ENCODE measurements at places on chromosomes 1 and 21. TPM values are rescaled to one million over a fixed set of nuclear protein-coding genes. Genes with fewer than 3 reads are reported as not detected.

Gene GRIK3
- total RNA-seq: 0.62 TPM

- no peak for DNase-seq
Observed at GRCh38 chr21:29674343-29674742, 265.5 kb downstream of the GRIK1 start.

DNA sequence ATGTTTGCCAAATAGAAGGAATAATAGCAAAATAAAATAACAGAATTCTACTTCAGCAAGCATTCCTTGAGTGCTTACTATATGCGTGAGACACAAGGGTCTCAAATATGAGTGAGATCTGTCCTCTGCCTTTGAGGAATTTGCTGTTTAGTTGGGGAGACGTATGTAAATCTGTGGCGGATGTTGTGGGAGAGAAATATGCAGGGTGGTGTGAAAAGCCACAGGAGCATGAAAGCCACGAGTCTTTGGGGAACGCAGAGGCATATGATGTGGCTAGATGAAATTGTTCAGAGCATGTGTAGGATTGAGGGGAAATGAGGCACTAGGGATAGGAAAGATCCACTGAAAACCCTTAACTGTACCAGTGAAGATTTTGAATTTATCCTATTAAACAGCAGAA is 244.4 kb downstream of the PBX1 start:
- no peak for DNase-seq

GRCh38 chr1:222077206-222077605 is 335.3 kb upstream of the DUSP10 start:
- no peak for DNase-seq

DNA sequence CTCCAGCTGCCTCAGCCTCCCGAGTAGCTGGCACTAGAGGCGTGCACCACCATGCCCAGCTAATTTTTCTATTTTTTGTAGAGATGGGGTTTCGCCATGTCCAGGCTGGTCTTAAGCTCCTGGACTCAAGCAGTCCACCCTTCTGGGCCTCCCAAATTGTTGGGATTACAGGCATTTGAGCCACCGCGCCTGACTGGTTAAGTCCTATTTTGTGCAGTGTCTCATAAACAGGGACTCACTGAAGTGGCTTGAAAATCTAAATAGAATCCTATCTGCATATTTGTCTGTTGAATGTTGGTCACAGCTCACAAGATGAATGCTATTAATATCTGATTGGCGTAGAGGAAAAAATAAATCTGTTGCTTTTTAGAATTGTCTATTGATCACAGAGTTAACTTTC is 5.9 kb upstream of the CHAF1B start:
- no peak for DNase-seq

- DNase-seq: no peak
Observed at GRCh38 chr1:185681034-185681633, 53.1 kb upstream of the HMCN1 start.

Gene C8B
- not detected for total RNA-seq

GRCh38 chr21:28127175-28127785 is 865.4 kb downstream of the LTN1 start:
- DNase-seq: no peak

Gene LMX1A
- not detected for total RNA-seq

Gene C1orf185
- not detected for total RNA-seq

DNA sequence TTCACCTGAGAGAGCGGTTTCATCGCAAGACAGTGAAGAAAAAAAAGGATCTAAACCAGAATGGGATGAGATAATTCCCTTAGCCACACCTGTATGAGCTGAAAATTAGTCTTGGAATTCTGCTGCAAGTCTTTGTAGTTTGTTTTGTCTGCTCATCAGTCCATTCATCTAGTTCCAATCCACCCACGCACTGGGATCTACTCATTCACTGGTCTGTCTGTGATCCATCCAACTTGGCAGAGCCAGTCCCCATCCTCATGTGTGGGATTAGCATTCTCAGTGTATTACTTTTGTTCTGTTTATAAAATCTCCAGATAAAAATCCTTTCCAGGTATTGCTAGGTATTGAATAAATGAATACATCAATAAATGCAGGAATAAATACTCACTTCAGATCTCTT is 266.5 kb upstream of the USP24 start:
- no peak for DNase-seq

DNA sequence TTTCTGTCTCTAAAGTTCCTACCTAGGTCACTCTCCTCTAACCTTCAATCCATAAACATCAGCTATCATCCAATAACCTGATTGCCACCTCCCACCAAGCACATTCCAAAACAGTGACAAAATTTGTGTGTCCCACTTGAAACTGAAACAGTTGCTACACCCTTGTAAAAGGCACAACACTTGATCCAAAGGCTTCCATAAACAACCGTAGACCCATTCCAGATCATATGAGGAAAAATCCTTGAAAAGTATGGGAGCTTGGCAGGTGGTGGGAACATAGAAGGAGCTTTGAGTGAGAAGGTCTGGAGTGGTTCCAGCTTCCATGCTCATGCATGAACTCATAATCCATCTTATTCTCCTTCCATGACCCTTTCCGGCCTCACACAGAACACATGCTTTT is 82.0 kb upstream of the ATP1A1 start:
- no peak for DNase-seq

GRCh38 chr1:79726321-79726720 is 719.8 kb upstream of the ADGRL4 start:
- DNase-seq: no peak

DNA sequence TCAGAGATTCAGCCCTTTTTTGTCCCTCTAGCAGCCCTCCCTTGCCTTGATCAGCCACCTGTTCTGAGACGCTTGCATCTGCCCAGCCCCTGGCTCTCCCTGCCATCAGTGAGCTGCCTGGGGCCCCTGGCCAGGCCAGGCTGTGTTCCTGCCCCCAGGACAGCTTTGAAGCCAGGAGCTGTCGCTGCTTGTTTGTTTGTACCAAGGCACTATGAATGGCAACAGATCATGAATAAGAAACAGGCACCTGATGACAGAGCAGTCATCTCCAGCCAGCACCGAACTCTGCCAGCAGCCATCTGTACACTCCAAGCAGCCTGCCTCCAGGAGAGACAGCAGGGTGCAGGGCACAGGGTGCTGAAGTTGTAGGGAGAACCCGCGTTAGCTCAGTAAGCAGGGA is 8.1 kb upstream of the VWA5B1 start:
- peak; percentile 76 for DNase-seq

GRCh38 chr21:40587736-40588346 is 259.1 kb downstream of the DSCAM start:
- no peak for DNase-seq

- DNase-seq: no peak
Observed at GRCh38 chr1:3919706-3920105, 19.6 kb upstream of the C1orf174 start.

All from left ventricle myocardium superior (tissue), 1 donor.